Lung microvascular endothelial cell (primary cell): ENCODE measurements at places on chromosomes 4 and X. TPM values are rescaled to one million over a fixed set of nuclear protein-coding genes. Genes with fewer than 3 reads are reported as not detected.

The APELA gene
- total RNA-seq, result not detected in 2 replicates

The ERCC6L gene
- 0.60 and 2.2 TPM in 2 replicates for total RNA-seq

The USP17L30 gene
- not detected in 2 replicates for total RNA-seq

The ZNF718 gene
- total RNA-seq, result 2.2 and 5.4 TPM in 2 replicates

The CLGN gene
- under 0.01 TPM in 2 replicates for total RNA-seq

The FHDC1 gene
- 0.22 and 0.60 TPM in 2 replicates for total RNA-seq

The GRK4 gene
- 1.3 and 3.0 TPM in 2 replicates for total RNA-seq

The HOPX gene
- 1.2 and 1.7 TPM in 2 replicates for total RNA-seq

The SPARCL1 gene
- total RNA-seq, result 1.1 and 4.2 TPM in 2 replicates

The GYPA gene
- total RNA-seq, result not detected in 2 replicates

The TAF7L gene
- under 0.01 TPM in 1 of 2 replicates, not detected in the other for total RNA-seq

The KANTR gene
- total RNA-seq, result 3.7 and 6.0 TPM in 2 replicates

The NXF2B gene
- total RNA-seq, result not detected in 2 replicates

The RAP1GDS1 gene
- 42.5 and 44.8 TPM in 2 replicates for total RNA-seq
